ENCODE measurements at places on chromosomes 12 and 14.
A peak's percentile ranks its signal among the peaks of the same experiment; 100 is the strongest.

GRCh38 chr14:72644758-72645489, 249.0 kb downstream of the DPF3 start:
- DNase-seq = peak; percentile 32

DNA sequence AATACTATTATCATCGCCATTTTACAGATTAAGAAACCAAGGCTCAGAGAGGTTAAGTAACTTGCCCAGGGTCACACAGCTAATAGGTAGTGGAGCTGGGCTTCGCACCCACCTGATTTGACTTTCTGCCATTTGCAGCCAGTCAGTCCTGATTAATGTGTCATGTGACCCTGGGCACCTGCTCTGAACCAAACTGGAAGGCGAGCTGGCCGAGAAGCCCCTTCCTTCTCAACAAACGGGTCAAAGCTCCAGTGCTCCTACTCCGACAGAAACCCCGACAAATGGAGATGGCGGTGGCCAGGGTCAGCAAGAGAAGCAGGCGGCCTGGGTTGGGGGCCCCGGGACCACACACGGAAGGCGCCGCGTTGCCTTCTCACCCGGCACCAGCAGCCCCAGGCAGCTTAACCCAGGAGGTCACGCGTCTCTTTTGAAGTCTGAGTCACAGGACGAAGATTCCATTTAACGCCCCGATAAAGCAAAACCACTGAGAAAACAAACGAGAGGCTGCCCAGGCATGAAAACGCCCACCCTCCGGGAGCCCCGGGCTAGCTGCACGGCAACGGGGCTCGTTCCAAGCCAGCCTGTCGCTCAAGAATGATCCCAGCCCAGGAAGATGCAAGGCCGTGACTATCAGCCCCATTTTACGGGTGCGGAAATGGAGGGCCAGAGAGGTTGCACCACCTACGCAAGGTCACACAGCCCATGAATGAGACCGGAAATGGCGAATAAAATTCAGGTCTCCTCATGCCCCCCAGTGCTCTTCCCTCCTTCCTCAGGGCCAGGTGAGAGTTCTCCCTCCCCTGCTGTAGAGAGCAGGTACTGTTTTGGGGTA, 124.8 kb downstream of the SCARB1 start:
- no peak for DNase-seq

- no peak for DNase-seq
Measured at GRCh38 chr14:59425322-59425935, 39.8 kb downstream of the GPR135 start.

DNA sequence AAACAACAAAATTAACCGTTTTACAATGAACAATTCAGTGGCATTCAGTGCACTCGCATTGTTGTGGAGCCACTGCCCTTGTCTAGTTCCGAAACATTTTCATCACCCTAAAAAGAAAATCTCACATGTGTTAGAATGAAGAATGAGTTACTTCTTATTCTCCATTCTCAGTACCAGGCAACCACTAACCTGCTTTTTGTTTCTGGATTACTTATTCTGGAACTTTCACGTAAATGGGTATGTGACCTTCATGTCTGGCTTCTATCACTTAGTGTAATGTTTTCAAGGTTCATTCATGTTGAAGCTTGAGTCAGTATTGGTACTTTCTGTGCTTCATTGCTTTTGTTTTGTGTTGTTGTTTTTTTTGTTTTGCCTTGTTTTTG, 15.6 kb downstream of the RCOR1 start:
- no peak for DNase-seq

DNA sequence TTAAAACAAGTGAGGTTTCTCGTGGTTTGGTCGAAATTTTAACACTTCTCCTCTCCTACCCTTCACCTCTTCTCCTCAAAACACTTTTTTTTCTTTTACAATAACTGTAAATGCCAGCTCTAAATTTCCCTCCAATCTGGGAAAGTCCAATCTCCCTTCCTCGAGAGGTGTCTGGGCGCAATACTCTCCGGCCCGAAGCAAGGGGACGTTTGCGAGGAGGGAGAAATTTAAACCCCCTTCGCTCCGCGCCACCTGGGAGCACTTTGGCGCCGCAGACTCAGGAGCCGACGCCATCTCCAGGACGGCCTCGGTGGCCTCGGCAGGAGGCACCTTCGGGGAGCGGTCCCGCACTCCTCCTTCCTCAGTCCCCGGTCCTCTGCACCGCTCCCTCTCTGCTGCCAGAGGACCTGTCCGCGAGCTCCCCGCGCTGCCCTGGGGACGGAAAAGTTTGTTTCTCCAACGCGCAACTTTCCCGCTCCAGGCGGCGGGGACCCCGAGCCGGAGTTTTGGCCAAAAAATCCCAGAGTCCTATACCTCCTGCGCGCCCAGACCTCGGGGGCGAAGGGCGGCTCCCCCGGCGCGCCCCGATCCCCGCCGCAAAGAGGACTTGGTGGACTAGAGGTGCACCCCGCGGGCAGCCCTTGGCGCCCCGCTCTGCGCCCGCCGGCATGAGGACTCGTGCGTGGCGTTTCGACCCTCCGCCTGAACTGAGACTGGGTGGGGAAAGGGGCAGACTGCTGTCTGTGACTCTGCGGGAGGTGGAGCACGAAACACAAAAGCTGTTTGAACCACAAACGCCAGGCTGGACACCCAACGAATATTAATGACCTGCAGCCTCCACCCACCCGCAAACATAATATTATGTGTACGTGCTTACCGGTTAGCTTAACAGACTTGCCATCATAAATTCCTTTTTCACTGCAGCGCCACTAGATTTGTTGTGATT, 95.2 kb upstream of the HMGA2 start:
- no peak for DNase-seq

DNA sequence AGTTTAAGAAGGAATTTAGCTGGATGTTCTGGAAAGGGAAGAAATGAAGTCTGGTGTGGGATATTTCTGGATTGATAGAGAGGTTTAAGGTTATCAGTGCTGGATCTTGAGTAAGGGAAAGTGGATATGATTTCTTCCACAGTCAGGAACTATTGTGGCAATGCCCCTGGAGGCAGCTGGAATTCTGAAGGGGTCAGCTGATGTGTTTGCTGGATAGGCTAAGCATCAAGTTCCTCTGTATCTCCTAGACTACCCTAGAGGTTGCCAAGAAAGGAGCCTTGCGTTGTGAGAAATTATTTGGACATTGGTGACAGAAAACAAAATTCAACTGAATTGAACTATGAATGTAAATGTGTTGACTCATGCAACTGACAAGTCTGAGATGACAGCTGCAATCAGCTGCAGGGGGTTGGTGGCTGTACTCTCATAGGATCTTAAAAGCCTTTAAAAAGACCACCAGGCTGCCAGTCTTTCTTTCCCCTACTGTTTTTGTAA, 244.4 kb downstream of the ATXN7L3B start:
- no peak for DNase-seq

All from RKO (cell line).